KG1 (cell line): ENCODE measurements at places on chromosomes 6 and 20.

- DNase-seq, result no peak
Measured at GRCh38 chr6:74657931-74658330, 547.9 kb downstream of the COL12A1 start.

GRCh38 chr6:150598858-150599198 lies 857 bp upstream of the PLEKHG1 start:
- no peak for DNase-seq

GRCh38 chr20:53052380-53052779 lies 80.2 kb downstream of the TSHZ2 start:
- DNase-seq, result no peak

DNA sequence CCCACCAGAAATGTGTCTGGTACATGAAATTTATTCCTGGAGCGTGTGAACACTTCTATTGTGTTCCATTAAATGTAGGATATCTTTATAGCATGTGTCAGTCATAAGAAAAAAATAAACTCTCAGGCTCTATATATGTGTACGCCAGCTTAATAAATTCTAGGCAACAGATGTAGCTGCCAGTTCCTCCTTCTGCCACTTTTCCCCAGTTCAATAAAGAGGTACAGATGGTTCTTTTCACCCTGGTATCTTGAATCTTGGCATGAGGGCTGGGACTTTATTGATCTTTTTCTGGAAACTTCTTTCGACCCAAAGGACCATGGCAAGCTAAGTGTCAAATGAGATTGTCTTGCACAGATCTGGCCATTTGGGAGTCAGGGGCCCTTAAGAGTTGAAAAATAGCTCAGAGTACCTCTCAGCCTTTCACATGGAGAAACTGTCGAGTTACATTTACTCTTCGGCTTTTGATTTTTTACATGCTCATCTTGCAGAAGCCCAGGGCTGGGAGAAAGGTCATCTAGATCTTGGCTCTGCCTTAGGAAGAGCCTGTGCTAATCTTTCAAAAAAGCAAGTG lies 240.9 kb downstream of the DOK5 start:
- DNase-seq, result no peak

- DNase-seq, result no peak
Measured at GRCh38 chr6:134082191-134082590, 29.8 kb upstream of the SLC2A12 start.
